ENCODE measurements at places on chromosomes 16 and 17.

DNA sequence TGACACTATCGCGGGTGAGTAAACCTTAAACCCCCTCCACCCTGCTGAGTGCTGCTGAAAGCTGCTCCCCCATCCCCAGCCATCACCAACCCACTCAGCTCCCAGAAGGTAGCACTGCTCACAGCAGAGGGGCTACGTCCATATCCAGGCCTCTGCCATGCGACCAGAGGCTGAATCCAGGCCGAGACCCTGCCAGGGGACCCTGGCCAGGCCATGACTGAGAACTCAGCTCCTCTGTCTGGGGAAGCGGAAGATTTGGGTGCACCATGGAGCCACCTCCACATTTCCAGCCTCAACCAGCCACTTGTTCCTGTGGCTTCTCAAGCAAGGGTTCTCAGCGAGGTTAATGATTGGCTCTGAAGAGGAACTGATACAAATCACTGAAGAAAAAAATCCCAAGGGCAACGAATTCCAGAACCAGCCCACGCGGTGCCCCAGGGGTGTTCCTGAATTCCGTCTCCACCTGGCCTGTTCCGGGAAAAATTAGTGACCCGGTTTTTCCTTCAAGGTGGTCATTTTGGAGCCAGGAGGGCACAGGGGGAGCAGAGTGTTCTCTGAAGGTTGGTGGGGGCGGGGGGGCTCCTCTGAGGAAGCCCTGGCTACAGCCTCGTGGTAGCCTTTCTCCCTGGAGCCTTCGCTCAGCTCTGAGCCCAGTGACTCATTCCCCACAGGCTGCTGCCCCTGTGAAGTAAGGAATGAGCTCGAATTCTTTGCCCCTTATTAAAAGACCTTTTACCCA, 9.3 kb upstream of the SLC16A5 start:
- DNase-seq: no peak

- no peak for DNase-seq
These were observed 99.4 kb upstream of the CHMP6 start for GRCh38 chr17:80892019-80892855.

DNA sequence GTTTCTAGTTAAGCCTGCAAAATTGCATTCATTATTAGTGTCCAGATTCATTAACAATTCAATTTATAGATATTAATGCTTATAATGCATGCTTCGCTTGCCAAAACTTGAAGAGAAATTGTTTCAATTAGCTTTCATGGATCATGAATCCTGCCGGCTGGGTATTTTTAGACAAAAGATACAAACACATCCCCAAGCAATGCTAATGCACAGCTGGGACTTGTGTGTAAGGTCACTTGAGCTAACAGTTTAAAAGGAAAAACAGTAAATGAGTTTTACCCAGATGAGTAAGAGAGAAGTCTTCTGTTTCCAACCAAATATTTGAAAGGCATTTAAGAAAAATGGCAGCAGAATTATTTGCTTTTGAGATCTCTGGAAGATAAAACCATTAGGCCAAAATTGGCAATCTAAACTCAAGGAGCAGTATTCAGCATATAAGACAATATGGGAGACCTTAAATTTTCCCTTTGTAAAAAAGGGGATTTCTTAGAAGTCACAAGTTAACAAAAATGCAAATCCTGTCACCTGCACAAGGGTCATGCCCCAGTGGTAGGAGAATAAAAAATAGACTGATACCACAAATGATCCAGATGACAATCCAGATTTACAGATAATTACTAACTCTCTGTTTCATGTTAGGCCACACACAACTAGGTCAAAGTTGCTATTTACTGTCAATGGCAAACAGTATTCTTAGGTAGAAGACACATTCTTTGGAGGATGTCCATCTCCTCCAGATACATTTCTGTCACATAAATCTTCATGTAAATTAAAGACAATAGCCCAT, 418.4 kb upstream of the PMFBP1 start:
- DNase-seq: no peak

GRCh38 chr16:79004309-79004708, 596.2 kb downstream of the MAF start:
- DNase-seq: no peak

DNA sequence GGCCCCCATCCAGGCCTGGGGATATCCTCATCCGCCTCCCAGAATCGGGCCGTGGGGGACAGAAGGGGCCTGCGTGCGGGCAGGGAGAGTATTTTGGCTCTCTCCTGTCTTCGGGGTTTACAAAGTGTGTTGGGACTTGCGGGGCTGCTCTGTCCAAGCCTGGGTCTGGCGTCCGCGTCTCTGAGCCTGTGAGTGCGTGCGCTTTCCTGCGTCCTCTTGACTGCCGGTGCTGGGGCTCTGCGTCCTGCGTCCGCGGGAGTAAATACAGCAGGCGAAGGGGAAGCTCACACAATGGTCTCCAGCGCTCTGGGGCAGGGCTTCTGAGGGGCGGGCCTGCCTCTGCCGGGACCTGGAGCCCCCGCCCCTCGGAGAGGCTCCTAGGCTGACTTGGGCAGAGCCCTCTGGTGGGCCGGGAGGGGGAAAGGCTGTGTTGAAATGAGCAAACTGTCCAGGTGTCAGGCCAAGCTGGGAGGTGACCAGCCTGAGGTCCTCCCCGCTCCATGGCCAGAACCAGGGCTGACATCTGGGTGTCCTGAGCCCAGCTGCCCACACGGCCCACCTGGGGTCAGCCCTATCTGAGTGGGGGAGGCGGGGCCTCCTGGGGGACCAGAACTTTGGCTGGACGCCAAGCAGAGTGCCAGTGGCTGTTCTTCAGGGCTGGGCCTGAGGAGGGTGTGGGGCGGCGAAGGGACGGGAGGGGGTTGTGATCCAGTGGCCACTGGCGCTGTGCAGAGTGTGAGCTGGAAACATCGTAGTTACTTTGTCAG, 233.6 kb downstream of the SEC14L1 start:
- no peak for DNase-seq

GRCh38 chr17:65370669-65371131, 190.7 kb downstream of the AXIN2 start:
- DNase-seq: no peak

GRCh38 chr16:61897657-61898056, 138.6 kb downstream of the CDH8 start:
- no peak for DNase-seq

DNA sequence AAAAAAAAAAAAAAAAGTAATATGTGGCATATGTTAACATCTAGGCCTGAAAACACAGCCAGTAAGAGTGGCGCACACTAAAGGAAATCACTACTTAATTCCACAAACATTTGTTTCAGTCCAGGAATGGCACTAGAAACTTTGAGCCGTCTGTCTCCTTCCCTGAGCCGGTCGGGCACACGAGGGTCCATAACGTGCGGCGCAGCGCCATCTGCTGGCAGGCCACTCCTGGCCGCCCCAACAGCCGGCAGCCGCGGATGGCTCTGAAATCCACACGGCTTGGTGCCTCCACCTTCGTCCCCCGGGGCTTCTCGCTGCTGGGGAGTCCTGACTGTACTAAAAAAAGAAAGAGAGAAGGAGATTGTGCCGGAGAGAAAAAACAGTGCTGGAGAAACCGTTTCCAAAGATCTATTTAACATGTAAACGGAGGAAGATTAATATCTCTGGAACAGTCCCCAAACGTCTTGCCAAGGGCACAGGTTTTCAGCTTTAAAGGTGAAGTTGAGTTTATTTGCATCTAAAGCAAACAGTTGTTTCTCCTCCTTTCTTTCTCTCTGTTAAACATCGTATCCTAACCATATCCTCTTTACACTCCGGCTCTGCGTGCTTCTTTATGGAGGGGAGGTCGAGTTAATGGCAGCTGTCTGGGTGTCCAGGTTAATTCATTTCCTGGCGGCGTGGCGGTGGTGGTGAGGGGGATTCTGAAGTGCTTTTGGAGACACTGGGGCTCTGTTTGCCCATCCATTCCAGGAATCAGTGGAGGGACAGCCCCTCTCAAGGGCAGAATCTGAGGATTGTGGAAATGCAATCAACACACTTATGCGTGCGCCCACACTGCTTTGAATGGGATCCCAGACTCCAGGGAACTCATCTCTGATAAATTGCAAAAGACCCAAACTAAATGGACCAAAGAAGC, 611.3 kb upstream of the SALL1 start:
- DNase-seq: peak; percentile 81

DNA sequence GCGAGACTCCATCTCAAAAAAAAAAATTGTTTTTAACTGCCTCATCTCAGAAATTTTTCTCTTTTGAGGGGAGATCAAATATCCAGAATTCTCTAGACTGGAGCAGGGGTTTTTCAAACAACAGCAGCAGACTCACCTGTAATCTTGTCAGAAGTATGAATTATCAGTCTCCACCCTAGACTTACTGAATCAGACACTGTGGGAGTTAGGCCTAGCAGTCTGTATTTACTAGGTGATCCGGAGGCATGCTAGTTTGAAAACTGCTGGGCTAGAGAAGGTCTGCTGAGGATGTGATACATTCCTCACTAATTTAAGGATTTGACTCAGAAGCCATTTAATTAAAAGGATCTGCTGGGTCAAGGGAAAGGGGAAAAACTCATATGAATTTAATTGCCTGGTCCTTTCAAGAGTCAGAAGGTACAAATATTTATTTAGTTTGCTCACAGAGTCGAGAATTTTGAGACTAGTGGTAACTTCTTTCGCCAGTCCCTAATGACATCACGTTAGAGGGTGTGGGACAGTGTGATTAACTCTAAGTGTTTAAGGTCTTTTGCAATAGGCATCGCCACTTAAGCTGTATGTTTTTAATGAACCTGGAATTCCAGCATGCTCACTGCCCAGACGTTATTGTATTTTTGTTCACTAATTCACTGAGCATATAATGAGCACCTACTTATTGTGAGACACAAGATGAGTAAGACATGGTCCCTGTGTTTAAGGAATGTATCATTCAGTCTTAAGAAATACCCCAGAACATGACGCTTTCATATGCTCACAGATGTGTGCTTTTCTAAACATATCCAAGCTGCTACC, 14.2 kb downstream of the ATP6V0A1 start:
- no peak for DNase-seq

GRCh38 chr16:27103954-27104353, 37.2 kb downstream of the C16orf82 start:
- no peak for DNase-seq

DNA sequence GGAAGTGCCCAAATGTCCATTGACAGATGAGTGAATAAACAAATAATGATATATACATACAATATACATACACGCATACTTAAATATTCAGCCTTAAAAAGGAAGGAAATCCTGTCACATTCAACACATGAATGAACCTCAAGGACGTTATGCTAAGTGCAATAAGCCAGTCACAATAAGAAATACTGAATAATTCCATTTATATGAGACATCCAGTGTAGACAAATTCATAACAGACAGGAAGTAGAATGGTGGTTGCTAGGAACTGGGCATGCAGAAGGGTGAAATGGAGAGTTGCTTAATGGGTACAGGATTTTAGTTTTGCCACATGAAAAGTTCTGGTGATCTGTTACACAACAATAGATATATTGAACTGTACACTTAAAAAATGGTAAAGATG, 8.8 kb upstream of the ITGB4 start:
- DNase-seq: no peak

DNA sequence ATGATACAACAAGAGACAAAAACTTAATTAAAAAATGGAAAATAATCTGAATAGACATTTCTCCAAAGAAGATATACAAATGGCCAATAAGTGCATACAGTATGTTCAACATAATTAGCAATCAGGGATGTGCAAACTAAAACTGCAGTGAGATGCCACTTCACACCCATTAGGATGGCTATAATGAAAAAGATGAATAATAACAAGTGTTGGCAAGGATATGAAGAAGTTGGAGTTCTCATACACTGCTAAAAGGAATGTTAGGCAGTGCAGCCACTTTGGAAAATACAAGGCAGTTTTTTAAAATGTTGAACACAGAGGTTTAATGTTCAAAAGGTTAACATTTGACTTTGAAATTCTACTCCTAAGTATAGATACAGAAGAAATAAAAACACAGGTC, 69.8 kb downstream of the PCTP start:
- DNase-seq: no peak

GRCh38 chr16:83348991-83349390, 458.8 kb upstream of the HSBP1 start:
- no peak for DNase-seq

DNA sequence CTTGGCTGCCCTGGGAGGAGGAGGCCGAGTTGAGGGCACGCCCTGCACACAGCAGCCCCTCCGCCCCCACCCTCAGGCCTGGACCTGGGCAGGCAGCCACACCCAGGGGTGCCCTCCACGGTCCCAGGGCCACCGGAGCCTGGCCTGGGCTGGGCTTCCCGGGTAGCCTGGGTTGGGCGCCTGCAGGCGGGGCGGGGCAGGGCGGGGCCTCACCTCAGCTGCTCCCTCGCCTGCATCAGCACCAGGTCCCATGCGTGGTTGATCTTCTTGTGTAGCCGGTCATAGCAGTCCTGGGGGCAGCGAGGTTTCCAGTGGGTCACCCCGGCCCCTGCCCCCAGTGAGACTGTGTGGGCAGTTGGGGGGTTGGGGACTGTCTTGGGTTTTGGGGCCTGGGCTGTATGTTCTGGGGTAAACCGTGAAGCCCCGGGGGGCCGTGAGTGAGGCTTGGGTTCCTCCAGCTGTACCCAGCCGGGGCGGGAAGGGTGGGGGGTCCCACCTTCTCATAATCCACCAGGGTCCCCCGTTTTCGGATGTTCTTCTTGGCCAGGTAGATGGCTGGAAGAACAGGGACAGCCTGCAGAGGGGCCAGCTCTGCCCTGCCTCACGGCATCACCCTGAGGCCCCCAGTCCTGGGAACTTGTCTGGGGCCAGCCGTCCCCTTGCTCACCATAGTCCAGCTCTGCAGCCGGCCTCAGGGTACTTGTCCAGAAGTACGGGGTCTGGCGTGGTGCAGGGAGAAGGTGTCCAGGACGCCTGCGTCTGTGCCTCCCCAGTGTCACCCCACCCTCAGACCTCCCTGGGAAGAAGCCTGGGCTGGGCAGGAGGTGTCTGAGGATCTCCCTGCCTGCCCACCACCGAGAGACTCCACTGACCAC, 2.0 kb downstream of the RGS11 start:
- DNase-seq: no peak

DNA sequence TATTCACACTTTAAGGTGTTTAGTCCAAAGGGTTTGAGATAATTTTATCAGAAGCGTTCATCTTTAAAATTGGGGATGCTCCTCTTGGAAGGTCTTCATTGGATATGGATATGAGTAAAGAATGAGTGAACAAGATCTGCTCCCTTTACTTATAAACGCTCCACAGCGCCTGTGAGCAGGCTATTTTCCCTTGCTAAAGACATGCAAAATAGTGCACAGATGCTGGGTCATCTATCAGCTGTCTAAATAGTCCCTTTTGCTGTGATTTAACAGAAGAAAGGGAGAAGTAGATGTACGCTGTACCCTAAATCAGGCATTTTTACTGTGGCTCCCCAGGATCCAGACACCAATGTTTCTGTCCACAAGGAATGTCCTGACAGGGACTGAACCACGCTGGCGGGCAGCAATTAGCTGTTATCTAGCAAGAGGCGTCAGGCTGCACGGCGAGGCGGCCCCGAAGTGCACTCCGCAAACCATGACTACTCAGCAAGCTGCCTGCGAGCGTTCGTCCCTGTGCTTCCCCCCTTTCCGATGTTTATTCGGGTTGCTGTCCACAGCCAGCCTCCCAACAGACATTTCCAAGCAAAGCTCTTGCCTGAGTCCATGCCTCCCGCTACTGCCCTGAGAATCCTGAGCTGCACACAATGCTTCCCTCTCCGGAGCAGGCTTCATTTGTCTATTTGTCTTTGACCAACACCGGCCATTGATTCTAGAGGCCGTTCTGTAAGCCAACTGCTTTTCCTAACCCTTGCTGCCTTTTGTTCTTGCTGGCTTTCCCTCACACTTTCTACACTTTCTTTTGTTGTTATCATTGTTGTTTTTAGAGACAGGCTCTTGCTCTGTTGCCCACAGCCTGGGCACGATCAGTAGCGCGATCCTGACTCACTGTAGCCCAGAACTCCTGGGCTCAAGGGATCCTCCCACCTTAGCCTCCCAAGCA, 55.7 kb upstream of the CNEP1R1 start:
- no peak for DNase-seq
